Placental pericyte (primary cell): ENCODE measurements at places on chromosomes 5 and 9. TPM values are rescaled to one million over a fixed set of nuclear protein-coding genes. Genes with fewer than 3 reads are reported as not detected.

The TMOD1 gene
- 0.43 TPM in 1 of 2 replicates, not detected in the other for total RNA-seq

The ZDHHC11 gene
- total RNA-seq, result 2.4 and 2.9 TPM in 2 replicates

The PRR16 gene
- total RNA-seq, result 10.5 and 13.2 TPM in 2 replicates

The SV2C gene
- not detected in 2 replicates for total RNA-seq

The IFNB1 gene
- total RNA-seq, result not detected in 2 replicates

The STPG3 gene
- total RNA-seq, result not detected in 2 replicates
